Activated CD8-positive, alpha-beta memory T cell treated with anti-CD3 and anti-CD28 coated beads for 24 hours (primary cell): ENCODE measurements at places on chromosomes 7 and 10.

- DNase-seq: no peak
Measured at GRCh38 chr7:87427288-87427687, 48.2 kb downstream of the ABCB4 start.

DNA sequence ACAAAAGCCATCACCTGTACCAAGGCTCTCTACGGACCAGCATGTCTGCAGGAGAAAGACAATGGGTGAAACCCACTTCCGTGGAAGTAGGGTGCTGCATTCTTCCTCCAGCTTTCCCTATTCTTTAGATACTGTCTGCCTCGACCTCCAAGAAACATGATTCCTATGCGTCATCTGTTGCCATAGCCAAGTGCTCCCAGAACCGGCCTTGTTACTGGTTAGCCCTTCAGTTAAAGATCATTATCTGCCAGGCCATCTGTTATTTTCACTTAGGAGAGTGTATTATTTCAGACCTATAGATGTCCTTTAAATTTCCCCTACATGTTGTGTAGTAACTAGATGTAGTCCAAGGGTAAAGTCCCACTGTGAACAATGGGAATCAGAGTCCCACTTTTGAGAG is 89.0 kb upstream of the KIAA1217 start:
- DNase-seq: no peak

- peak; percentile 24 for DNase-seq
Measured at GRCh38 chr7:45698303-45699014, 124.3 kb downstream of the ADCY1 start.

GRCh38 chr10:119030421-119031250 is 1.1 kb downstream of the NANOS1 start:
- DNase-seq: peak; percentile 79

DNA sequence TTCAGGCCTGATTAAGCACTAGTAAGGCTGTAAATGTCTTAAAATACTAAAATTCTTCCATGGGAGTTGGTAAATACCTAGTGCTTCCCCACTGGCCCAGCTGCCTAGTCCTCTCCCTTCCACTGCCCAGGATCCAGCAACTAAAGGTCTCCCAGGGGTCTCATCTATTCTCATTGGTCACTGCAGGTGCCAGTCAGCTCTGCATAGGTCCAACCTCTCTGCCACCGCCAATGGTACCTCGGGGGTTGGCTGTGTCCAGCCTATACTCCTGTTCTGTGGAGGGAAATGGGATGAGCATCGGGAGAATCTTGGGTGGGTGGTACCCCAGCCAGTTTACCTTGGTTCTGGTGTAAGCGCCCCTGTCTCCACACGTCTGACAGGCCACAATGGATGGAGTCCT is 6.1 kb upstream of the CREB5 start:
- DNase-seq: no peak

GRCh38 chr10:15123749-15124184 is 26.6 kb downstream of the RPP38 start:
- no peak for DNase-seq

GRCh38 chr10:126731610-126731990 is 61.1 kb upstream of the C10orf90 start:
- DNase-seq: no peak

- DNase-seq: no peak
Measured at GRCh38 chr7:90239050-90239449, 5.9 kb upstream of the CFAP69 start.
